Sigmoid colon (tissue), 7 donors: ENCODE measurements at places on chromosomes 16 and 17. TPM values are rescaled to one million over a fixed set of nuclear protein-coding genes. Genes with fewer than 3 reads are reported as not detected.

DNA sequence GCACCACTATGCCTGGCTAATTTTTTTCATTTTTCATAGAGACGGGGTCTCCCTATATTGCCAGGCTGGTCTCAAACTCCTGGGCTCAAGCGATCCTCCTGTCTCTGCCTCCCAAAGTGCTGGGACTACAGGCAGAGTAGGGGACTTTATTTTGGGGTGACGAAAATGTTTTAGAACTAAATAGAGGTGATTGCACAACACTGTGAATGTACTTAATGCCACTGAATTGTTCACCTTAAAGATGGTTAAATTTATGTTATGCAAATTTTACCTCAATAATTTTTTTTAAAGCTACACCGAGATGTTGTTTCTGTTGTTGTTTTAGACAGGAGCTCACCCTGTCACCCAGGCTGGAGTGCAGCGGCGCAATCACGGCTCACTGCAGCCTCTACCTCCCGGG lies 111.9 kb upstream of the SEC14L1 start:
- no peak for DNase-seq
- H3K4me1 ChIP-seq, result no peaks in the 10 kb centered on the region
- no peaks in the 10 kb centered on the region for H3K27me3 ChIP-seq

DNA sequence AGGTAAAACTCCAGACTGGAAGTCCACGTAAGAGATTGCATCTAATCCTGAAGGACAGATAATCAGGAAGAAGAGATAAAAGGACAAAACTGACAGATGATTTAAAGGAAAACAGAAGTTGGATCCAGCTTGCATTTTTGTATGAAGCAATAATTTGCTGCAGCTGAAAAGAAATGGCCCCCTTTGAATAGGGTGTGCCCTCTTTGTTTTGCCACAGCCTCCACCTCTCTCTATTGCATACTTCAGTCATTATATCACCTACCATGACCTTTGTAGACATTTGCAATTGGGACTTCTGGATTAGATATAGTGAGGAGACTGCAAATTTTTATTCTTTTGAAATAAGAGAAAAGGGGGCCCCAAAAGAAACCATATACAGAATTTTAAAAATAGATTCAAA lies 8.1 kb downstream of the NOG start:
- H3K36me3 ChIP-seq, result no peaks in the 10 kb centered on the region
- H3K4me1 ChIP-seq, result peaks cover 14% of the 10 kb centered on the region
- no peak overlapping the region for H3K27ac ChIP-seq
- no peak for DNase-seq

DNA sequence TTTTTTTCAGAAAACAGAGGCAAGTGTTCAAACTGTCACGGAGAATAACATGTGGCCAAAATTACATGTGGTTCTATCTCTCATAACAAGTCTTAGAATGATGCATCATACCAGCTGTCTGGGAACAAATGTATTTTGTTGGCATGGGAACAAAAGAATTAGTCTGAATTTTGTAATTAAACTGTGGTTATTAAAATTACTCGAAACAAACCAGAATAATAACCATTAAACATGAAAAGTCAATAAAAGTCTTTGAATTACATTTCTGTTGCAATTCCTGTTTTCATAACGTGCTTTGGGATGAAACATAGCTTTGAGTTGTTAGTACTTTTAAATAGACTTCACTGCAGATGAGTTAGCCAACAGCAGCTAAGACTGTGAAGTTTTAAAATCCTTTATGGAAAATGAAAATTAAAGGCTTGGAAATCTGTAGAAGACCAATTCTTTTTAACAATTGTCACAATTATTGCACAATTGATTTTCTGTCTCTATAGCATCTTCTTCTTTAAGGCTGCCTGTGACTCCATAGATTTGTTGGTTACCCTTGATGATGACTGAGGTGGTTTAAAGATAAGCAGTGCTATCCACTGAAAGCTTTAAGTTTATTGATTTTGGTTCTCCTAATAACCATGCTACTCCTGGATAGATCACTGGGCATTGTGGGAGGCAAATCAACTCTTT lies 117.9 kb upstream of the AXIN2 start:
- no peaks in the 10 kb centered on the region for H3K4me1 ChIP-seq
- no peak overlapping the region for H3K27ac ChIP-seq
- H3K36me3 ChIP-seq, result no peaks in the 10 kb centered on the region
- DNase-seq, result no peak
- no peak overlapping the region for H3K4me3 ChIP-seq
- H3K27me3 ChIP-seq, result no peaks in the 10 kb centered on the region

DNA sequence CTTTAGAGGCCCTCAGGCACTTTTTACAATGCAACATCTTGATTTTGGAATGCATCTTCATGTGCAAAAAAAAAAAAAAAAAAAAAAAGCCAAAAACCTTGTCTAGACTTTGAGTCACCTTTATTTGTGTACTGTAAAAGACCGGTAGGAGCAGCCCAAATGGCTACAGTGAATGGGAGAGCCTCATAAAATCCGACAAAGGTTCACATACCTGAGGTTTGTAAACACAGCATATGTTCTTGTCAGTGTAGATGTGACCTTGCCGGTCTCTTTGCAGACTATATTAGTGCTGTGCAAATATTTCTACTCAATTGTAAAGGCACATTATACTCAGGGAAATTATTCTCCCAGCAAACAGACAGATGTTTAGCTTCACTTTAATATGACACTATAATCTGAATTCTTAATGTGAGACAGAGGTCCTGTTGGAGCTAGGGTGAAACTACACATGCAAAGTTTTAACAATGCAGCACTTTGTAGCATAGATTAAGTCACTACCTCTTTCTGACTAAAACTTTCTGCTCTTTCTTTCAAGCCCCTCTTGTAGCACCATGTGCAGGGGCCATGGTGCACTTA lies 211.3 kb downstream of the CA10 start:
- no peaks in the 10 kb centered on the region for H3K27me3 ChIP-seq
- no peak for DNase-seq
- no peak overlapping the region for H3K4me3 ChIP-seq
- no peaks in the 10 kb centered on the region for H3K4me1 ChIP-seq
- H3K27ac ChIP-seq, result no peak overlapping the region
- H3K36me3 ChIP-seq, result no peaks in the 10 kb centered on the region

DNA sequence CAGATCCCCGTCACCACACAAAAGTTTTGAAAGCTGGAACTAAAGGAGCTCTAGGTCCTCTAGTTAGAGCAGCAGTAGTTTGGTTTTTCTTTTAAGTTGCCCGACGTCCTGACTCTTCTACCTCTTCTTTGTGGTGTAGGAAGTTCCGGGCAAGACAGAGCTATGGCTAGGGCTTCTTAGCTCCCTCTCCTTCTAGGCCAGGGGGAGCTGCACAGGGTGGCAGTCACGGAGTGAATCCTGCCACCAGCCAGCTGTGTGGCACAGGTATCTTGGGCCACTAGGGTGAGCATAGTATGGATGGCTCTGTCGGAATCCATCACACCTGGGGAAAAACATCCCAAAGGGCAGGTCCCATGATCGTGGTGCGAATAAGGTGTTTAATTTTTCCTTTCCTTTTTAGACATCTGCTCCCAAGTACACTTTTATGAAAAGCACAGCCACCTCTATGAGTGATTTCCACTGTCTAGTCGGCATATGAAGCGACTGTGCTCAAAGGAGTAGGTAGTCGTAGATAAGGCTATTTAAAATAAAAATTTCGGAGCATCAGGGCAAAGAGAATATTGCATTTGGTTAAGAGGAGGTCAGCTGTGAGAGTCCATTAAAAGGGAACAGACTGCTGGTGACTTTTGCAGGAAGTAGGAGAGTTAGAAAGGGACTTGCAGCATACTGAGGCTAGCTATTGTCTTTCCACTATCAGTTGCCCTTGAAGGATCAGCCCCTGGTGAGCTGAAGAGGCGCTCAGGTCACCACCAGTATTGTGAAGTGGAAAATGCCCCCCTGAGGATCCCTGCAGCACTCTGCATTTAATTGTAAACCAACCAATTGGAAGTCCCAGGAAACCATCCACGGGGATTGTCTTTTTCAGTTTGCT lies 2.1 kb downstream of the PRKCA start:
- no peak for DNase-seq
- H3K36me3 ChIP-seq, result no peaks in the 10 kb centered on the region
- no peaks in the 10 kb centered on the region for H3K4me1 ChIP-seq
- H3K27me3 ChIP-seq, result no peaks in the 10 kb centered on the region
- H3K27ac ChIP-seq, result peak overlapping the region; percentile 91

The DBNDD1 gene
- polyA plus RNA-seq, result 3.9 TPM

- peak overlapping the region; percentile 83 for H3K27ac ChIP-seq
- no peaks in the 10 kb centered on the region for H3K27me3 ChIP-seq
- no peak overlapping the region for H3K4me3 ChIP-seq
- no peak for DNase-seq
- peaks cover 71% of the 10 kb centered on the region for H3K4me1 ChIP-seq
- H3K36me3 ChIP-seq, result no peaks in the 10 kb centered on the region
These were observed 140.1 kb downstream of the CLEC16A start for GRCh38 chr16:11084484-11084875.

DNA sequence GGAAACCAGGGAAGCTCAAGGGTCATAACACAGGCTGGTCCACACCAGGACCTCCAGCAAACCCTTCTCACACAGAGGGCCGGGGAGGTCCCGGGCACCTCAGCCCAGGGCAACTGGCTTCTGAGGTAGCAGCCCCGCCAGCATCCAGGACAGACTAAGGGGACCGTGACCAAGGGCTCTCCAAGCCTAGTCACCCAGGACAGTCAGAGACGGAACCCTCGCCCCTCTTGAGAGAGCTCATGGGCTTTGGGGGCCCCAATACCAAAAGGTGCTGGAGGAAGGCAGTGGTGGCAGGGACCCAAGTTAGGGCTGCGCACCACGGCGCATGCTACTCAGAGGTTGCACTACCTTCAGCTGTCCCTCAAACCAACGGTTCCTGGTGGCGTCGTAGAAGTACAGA lies 54.9 kb downstream of the KLHDC4 start:
- H3K27me3 ChIP-seq, result no peaks in the 10 kb centered on the region
- H3K4me3 ChIP-seq, result no peak overlapping the region
- H3K36me3 ChIP-seq, result peaks cover 33% of the 10 kb centered on the region
- no peak for DNase-seq

GRCh38 chr17:50064253-50065001 lies 8.5 kb downstream of the ITGA3 start:
- peak overlapping the region; percentile 96 for H3K27ac ChIP-seq
- peak; percentile 86 for DNase-seq
- H3K27me3 ChIP-seq, result no peaks in the 10 kb centered on the region
- peaks cover 11% of the 10 kb centered on the region for H3K36me3 ChIP-seq
- H3K4me3 ChIP-seq, result no peak overlapping the region

- DNase-seq, result no peak
- no peaks in the 10 kb centered on the region for H3K4me1 ChIP-seq
- H3K27ac ChIP-seq, result no peak overlapping the region
- H3K27me3 ChIP-seq, result peaks cover 21% of the 10 kb centered on the region
These were observed 61.5 kb upstream of the FBXO47 start for GRCh38 chr17:39028690-39029089.

DNA sequence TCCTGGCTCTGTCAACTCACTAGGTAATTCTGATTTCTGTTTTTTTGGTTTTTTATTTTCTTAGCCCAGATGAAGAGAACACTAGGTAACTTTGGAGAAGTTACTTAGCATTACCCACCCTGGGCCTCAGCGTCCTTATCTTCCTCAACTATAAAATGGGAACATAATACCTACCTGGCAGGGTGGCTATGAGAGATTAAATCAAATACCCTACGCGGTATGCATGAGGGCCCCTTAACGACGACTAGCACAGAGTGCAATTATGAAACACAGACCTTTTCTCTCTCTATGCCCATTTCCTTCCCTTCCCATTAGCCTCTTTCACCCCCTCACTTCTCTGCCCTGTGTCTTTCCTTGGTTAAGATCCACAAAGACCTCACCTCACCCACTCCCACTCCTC lies 11.1 kb downstream of the XPO6 start:
- no peak overlapping the region for H3K4me3 ChIP-seq
- DNase-seq, result no peak
- H3K27ac ChIP-seq, result no peak overlapping the region
- H3K36me3 ChIP-seq, result peaks cover 43% of the 10 kb centered on the region
- H3K4me1 ChIP-seq, result no peaks in the 10 kb centered on the region
- H3K27me3 ChIP-seq, result no peaks in the 10 kb centered on the region

The ADGRG3 gene
- 2.4 TPM for polyA plus RNA-seq

The PSMB3 gene
- 258 TPM for polyA plus RNA-seq

The MMP15 gene
- polyA plus RNA-seq, result 13.4 TPM

GRCh38 chr16:85752511-85753420 lies 1.9 kb upstream of the C16orf74 start:
- H3K36me3 ChIP-seq, result no peaks in the 10 kb centered on the region
- H3K27me3 ChIP-seq, result no peaks in the 10 kb centered on the region
- peak; percentile 78 for DNase-seq
- H3K4me1 ChIP-seq, result peaks cover 35% of the 10 kb centered on the region

DNA sequence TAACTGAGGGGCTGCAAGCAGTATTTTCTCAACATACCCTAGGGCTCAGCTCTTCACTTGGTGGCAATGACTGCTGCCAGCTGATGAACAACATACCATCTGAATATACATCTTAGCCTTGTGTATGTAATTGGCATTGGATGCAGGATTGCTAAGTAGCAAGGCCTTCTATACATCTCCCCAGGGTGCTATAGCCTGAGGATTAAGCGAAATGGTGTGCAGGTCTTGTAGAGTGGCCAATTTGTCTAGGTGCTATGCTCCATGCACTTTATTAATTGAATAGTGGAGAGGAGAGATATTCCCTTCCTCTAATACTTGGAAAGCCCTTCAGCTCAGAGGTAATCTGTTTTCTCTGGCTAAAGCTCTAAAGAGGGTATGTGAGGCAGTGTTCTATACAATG lies 71.9 kb downstream of the KIF2B start:
- H3K27me3 ChIP-seq, result no peaks in the 10 kb centered on the region
- H3K27ac ChIP-seq, result no peak overlapping the region
- no peaks in the 10 kb centered on the region for H3K4me1 ChIP-seq
- H3K4me3 ChIP-seq, result no peak overlapping the region

The SLC38A7 gene
- polyA plus RNA-seq, result 0.60 TPM

- peaks cover 59% of the 10 kb centered on the region for H3K36me3 ChIP-seq
- DNase-seq, result no peak
- no peak overlapping the region for H3K27ac ChIP-seq
- peaks cover 6% of the 10 kb centered on the region for H3K4me1 ChIP-seq
- H3K27me3 ChIP-seq, result no peaks in the 10 kb centered on the region
These were observed 47.1 kb upstream of the TRAP1 start for GRCh38 chr16:3764409-3764808.

The SRL gene
- polyA plus RNA-seq, result 1.2 TPM

DNA sequence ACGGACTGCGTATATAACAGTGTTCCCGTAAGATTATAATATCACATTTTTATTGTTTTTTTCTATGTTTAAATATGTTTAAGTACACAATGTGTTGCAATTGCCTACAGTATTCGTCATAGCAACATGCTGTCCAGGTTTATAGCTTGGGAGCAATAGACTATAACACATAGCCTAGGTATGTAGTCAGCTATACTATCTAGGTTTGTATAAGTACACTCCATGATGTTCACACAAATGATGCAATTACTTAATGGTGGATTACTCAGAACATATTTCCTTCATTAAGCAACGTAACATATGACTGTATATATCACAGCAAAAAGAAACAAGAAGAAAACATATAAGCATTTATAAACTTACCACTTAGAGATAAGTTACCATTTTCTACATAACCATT lies 160.0 kb downstream of the CBLN1 start:
- peaks cover 14% of the 10 kb centered on the region for H3K4me1 ChIP-seq
- no peak overlapping the region for H3K4me3 ChIP-seq
- H3K36me3 ChIP-seq, result no peaks in the 10 kb centered on the region
- no peak for DNase-seq

The BEAN1 gene
- polyA plus RNA-seq, result 0.35 TPM
